ENCODE measurements at places on chromosomes 3 and 15. TPM values are rescaled to one million over a fixed set of nuclear protein-coding genes. Genes with fewer than 3 reads are reported as not detected.

DNA sequence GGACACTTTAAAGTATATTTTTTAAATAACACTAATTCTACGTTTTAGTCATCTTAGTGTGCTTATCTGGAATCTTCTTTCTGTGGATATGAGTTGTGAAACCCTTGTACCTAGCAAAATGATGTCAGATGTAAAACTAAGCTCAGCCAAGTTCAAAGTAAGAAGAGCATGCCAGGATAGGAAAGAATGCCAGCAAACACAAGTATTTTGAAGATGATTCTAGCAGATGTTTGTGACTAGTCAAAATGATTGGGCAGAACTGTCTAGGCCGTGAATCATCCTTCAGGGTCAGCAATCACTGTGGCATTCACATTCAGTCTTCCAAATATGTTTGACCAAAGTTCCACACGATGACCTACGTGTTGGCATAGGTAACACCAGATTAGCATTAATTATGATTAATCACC lies 5.4 kb upstream of the PLOD2 start:
- no peak overlapping the region for H3K4me3 ChIP-seq
- no peaks in the 10 kb centered on the region for H3K36me3 ChIP-seq
- peaks cover 3% of the 10 kb centered on the region for H3K4me1 ChIP-seq
- no peak for DNase-seq

- H3K27ac ChIP-seq: no peak overlapping the region
- no peaks in the 10 kb centered on the region for H3K27me3 ChIP-seq
- no peaks in the 10 kb centered on the region for H3K36me3 ChIP-seq
- no peak overlapping the region for H3K4me3 ChIP-seq
Measured at GRCh38 chr3:7241584-7242302, 380.8 kb downstream of the GRM7 start.

- H3K4me3 ChIP-seq: peak overlapping the region; percentile 42
- no peak for DNase-seq
- H3K27ac ChIP-seq: no peak overlapping the region
- H3K36me3 ChIP-seq: no peaks in the 10 kb centered on the region
Measured at GRCh38 chr3:32815841-32816438, 1.9 kb upstream of the TRIM71 start.

- no peak overlapping the region for H3K27ac ChIP-seq
- no peaks in the 10 kb centered on the region for H3K4me1 ChIP-seq
- no peaks in the 10 kb centered on the region for H3K36me3 ChIP-seq
- H3K4me3 ChIP-seq: no peak overlapping the region
Measured at GRCh38 chr3:133136114-133137041, 98.2 kb downstream of the TMEM108 start.

The TIMP4 gene
- not detected for total RNA-seq

The CAND2 gene
- 0.97 TPM for total RNA-seq
